Astrocyte (in vitro differentiated cells and primary cell): ENCODE measurements at places on chromosomes 5 and 9. TPM values are rescaled to one million over a fixed set of nuclear protein-coding genes. Genes with fewer than 3 reads are reported as not detected.

The BTNL3 gene
- total RNA-seq: not detected in 2 replicates

The SLC1A1 gene
- total RNA-seq: 6.4 and 6.7 TPM in 2 replicates

- peak; percentile 22 for DNase-seq
Observed at GRCh38 chr5:159189310-159189709, 20.0 kb downstream of the RNF145 start.

DNA sequence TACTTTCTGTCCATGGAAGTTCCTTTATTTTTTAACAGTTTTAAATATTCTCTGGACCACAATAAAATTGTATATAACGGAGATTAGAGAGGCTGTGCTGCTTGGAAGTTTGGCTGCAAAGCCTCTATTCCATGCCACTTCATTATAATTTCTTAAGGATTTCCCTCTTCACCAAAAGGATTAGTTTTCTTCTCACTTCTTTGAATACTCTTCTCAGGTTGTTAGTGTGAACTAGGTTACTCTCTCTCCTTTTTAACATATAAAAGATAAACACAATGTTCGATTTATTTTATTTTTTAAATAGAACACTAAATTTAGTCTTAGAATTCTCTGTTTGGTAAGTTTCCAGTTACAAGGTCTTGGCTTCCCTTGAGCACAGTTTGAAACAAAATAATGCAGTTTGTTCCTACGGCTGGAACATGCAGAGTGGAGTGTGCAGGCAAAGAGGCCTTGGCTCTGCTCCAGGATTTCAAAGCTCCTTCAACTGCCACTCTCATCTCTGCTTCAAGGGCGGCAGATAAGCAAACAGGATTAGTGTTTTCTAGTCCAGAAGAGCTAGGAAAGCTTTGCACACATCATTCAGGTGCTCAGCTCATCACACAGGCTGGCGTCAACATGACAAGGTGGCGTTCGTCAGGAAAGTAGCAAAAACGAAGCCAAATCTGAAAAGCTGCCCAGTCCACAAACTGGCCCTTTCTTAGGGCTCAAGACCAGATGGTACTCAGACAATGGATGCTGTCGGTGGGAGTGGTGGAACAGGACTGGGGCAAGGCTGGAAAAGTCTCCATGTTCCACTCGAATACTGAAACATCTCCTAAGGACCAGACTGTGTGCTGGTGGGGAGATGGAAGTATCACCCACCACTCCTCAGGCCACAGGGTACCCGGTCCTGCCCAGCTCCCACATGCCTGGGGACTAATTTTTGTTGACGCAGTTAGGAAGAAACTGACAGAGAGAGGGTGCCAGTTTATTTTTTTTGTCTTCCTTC lies 286.6 kb downstream of the CRB2 start:
- peak; percentile 10 for DNase-seq

The PCDHB11 gene
- total RNA-seq: 2.1 TPM in 2 replicates

DNA sequence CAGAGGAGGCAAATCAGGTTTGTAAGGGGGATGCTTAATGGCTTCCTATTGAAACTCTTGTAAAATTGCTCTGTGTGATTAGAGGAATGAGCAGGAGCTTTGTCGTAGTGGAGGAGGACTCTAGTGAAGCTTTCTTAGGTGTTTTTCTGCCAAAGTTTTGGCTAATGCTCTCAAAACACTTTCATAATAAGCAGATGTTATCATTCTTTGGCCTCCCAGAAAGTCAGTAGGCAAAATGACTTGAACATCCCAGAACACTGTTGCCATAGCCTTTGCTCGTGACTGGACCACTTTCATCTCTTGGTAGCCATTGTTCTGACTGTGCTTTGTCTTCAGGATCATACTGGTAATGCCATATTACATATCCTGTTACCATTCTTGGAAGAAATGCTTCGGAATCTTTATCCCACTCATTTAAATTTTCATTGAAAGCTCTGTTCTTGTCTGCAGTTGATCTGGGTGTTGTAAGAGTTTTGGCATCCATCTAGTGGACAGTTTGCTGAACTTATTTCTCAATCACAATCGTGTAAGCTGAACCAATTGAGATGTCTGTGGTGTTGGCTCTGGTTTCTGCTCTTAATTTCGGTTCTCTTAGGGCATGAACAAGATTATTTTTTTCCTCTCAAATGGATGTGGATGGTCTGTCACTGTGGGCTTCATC lies 187.6 kb downstream of the COMMD10 start:
- peak; percentile 72 for DNase-seq

The PCDHA1 gene
- total RNA-seq: not detected in 2 replicates

DNA sequence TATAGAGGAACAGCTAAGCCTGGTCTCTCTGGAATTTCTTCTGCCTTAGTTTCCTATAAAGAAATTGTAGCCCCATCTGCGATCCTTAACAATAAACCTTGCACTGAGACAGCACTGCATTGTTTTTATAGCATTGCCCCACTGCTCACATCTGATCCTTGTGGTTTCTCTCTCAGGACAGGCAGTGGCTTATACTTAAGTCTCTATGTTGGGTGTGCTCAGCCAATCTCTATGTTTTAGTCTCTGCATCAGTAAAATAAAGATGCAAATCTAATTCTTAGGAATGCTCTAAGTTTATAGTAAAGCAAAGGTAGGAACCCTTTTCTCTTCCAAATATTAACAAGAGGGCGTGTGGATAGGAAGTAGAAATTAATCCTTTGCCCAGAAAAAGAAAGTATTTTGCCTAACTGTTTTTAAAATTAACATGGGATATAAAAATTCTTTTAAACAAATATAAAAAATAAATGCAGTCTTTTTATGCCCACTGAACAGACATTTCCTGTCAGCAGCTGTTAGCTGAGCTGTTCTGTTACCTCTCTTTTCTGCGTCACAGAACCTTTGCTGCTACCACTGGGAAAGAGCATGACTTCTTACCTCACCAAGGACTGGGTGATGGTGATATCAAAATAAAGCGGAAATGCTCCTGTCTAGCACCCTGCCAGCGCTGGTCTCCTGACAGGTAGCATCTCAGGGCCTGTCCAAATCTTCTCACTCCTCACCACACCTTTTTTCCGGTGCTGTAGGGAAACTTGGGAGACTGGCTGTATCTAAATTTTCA lies 29.5 kb downstream of the MRPS27 start:
- no peak for DNase-seq

GRCh38 chr9:76987594-76988200 lies 31.8 kb upstream of the FOXB2 start:
- DNase-seq: peak; percentile 8

DNA sequence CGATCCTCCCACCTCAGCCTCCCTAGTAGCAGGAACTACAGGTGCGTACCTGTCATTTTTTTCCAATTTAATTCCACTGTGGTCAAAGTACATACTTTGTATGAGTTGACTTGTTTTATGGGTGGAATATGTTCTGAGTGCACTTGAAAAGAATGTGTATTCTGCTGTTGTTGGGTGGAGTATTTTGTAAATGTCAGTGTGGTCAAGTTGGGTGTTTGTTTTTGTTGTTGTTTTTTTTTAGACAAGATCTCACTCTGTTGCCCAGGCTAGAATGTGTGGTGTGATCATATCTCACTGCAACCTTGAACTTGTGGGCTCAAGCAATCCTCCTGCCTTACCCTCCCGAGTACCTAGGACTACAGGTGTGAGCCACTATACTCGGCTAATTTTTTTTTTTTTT lies 17.9 kb downstream of the SLC25A25 start:
- no peak for DNase-seq

The PCDHB12 gene
- 0.87 and 1.2 TPM in 2 replicates for total RNA-seq

DNA sequence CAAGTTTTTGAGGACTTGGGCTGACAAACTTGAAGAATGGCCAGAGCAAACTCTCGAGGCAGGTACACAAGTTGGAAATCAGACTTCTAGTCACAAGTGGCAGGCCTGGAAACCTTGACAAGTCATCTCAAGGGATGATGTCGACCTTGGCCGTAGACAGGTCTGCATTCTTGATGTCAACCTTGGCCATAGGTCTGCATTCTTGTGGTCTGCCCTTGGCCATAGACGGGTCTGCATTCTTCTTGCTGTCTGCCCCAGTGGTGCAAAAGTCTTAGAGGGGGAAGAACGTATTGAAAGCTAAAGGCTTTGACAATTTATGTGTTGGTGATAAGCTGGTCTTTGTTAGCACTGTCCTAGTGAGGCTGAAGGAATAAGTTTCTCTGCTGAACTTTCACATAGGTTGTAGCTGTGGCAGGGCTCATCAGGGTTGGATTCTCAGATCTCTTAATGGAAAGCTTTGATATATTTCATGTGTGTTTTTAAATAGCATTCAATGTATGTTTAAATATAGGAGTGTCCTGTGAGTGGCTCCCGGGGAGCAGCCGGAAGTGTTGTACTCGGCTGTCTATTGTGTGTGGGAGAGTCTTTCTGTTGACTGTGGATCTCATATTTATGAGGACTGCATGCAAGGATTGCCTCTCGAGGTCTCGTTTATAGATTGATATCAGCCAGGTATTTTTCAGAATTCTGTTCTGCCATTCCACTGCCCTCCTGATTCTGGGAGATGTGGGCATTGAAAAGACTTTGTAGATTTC lies 27.0 kb downstream of the SUB1 start:
- peak; percentile 72 for DNase-seq
